ENCODE measurements at places on chromosomes 11 and 22. TPM values are rescaled to one million over a fixed set of nuclear protein-coding genes. Genes with fewer than 3 reads are reported as not detected.

DNA sequence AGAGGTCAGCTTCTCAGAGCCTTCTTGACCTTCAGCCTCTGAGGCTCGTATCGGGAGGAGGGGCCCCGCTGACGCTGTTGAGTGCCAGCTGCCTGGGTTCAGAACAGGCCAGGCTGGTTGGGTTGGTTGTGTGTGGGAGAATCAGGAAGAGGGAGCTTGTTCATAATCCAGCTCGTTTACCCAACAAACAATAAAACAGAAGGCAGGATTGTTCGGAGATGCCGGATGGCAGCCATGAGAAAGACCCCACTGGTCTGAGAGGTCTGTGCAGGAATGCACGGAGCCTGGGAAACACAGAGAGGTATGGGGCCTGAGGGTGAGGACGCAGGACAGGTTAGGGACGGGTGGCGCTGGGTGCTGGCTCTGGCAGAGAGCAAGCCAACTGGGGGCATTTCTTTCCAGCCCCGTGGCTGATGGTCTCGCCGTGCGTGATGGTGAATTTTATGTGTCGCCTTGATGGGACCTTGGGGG lies 31.6 kb upstream of the SHANK2 start:
- peak; percentile 97 for DNase-seq

DNA sequence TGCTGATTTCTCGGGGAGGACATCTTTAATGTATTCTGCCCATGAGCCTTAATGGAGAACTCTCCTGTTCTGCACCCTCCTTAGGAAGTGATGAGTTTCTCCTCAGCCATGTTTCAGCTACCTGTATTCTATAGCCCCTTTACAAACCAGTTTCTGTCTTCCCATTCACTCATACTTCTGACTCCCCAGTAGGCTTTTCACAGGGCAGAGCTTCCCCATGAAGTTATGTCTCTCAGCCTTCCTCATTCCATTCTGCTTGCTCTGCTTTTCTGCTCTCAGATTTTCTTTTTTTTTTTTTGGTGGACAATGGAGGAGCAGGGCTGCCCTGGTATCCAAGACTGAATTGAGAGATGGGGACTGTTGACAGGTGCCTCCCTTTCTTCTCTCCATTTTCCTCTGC lies 4.3 kb upstream of the OR52R1 start:
- DNase-seq = no peak

Gene YPEL4
- not detected for total RNA-seq

GRCh38 chr11:45599161-45599943 lies 66.1 kb downstream of the CHST1 start:
- DNase-seq = no peak

DNA sequence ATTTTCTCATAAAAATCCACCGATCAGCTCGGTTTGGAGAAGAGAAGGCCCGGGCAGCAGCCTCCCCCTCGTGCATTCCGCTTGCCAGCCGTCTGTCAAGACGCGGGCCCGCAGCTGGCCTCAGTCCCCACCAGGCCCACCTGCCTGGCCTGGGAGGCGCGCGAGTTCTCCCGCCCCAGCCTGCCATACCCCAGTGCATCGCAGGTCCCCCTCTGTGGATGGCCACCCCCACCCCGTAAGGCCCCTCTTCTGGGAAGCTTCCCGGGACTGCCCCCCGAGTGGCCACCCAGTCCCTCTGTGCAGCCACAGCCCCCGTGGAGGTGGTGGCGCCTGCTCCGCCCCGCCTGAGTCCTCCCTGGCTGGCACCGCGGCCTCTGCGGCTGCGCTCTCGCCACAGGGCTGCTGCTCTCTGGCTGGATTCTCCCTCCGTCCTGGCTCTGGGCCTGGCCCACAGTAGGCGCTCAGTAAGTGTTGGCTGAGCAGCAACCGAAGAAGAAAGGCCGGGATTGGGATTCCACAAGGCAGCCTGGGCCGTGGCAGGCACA lies 74.0 kb upstream of the TCF20 start:
- no peak for DNase-seq

Gene OR10A5
- not detected for total RNA-seq

GRCh38 chr22:27801616-27802345 lies at the start of gene MN1:
Gene MN1, minus strand, starts transcription at chr22:27801756. Its CDS starts 1,213 bp downstream, at chr22:27800543.
- no peak for DNase-seq

- DNase-seq = no peak
Observed at GRCh38 chr11:14657841-14658240, 14.2 kb downstream of the PDE3B start.

- DNase-seq = no peak
Observed at GRCh38 chr22:37203354-37204044, 8.8 kb downstream of the SSTR3 start.

- DNase-seq = peak; percentile 54
Observed at GRCh38 chr22:46070215-46070802, 80.0 kb upstream of the PPARA start.

Gene SCGB1D2
- not detected for total RNA-seq

Gene OR51E1
- 0.41 TPM for total RNA-seq

DNA sequence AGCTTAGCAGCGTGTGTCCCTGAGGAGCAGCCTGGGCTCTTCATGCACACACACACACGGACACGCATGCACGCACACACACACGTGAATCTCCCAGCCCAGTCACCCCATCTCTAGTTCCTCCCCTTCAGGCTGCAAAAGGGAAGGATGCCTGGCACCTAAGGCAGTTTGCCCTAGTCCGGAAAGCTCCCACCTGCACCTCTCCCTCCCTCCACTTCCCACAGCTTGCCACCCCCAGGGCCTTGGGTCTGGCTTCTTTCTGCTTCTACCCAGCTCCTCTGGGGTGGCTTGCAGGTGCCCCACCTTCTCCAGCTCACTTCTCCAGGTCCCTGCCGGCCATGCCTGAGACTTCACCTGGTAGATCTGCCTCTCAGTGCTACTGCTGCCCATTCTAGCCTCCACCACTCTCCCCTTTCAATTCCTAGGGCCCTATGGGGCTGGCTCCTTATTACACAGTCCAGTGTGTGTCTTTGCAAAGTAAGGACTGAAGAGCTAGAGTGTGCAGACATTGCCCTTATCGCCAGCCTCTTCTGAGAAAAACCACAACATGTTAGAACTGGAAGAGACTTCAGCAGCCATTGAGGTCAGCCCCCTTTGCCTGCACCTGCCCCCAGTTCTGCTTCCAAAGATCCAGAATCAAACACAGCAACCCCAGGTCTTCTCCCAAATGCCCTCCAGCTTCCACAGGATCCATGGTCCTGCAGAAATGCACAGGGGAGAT lies 33.5 kb upstream of the CHST1 start:
- no peak for DNase-seq
